ENCODE measurements at places on chromosomes 7 and 10. TPM values are rescaled to one million over a fixed set of nuclear protein-coding genes. Genes with fewer than 3 reads are reported as not detected.

- DNase-seq = no peak
Measured at GRCh38 chr10:35613597-35614226, 8.6 kb downstream of the GJD4 start.

GRCh38 chr10:113335592-113335991 lies 217.3 kb upstream of the HABP2 start:
- no peak for DNase-seq

- no peak for DNase-seq
Measured at GRCh38 chr10:14539176-14539575, 208.5 kb upstream of the FRMD4A start.

SPDYE9 gene
- polyA plus RNA-seq = not detected
